ENCODE measurements at places on chromosomes 5 and 9.

DNA sequence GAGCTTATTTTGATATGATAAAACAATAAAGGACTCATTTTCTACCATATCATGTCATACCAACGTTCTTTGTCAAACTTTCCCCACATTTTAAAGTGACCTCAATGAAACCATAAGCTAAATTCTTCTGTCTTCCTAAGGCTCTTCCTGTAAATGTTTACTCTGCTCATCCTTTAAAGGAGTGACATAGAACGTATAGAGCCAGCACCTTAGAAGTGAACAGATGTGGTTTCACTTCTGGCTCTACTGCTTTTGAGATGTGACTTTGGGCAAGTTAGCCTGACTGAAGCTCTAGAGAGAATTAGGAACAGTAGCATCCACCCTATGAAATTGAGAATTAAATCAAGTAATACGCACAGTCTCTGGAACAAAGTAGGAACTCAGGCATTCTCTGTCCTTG lies 24.1 kb downstream of the SAR1B start:
- DNase-seq = no peak

- DNase-seq = no peak
Observed at GRCh38 chr9:122032346-122032745, 60.8 kb downstream of the TTLL11 start.

- DNase-seq = no peak
Observed at GRCh38 chr5:66863243-66864170, 267.3 kb downstream of the MAST4 start.

- DNase-seq = no peak
Observed at GRCh38 chr5:132301344-132302271, 7.4 kb downstream of the SLC22A4 start.

DNA sequence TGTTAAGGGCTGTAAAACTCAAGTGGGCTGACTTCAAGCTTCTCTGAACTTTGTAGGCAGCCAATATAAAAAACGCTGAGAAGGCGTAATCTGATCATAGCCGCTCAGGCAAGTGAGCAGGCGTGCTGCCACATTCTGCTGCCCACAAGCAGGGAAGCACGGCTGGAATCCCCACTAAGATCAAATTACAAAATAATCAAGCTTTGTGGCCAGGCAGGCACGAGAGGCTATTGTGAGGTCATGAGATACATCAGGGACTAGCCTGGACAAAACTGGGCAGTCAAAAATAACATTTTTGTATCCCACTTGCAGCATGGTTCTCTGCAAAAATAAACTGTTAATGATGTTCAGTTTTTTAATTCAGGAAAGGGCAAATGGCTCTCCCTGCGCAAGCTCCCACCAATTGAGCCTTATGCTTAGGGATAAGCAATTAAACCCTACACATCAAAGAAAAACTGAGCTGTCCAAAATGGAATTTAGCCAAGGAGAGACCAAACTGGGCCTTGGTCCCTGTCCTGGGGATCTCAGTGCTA lies 64.0 kb downstream of the POU5F2 start:
- peak; percentile 79 for DNase-seq

DNA sequence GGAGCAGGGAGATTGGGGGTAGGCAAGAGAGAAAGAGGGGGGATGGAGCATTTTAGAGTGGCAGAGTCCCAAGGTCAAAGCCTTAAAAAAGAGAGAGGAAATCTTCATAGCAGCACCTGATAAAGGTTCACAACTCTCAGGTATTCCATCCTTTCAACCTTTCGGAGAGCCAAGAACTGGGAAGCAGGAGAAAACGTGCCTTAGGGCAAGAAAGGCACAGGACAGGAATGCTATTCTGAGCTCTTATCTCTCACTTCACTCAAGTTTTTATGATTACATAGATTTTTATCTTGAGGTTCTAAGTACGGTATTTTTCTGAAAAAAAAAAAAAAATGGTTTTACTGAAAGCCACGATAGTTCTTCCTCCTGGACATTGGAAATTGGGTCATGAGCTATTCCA lies 34.5 kb upstream of the SMAD5 start:
- DNase-seq = no peak

DNA sequence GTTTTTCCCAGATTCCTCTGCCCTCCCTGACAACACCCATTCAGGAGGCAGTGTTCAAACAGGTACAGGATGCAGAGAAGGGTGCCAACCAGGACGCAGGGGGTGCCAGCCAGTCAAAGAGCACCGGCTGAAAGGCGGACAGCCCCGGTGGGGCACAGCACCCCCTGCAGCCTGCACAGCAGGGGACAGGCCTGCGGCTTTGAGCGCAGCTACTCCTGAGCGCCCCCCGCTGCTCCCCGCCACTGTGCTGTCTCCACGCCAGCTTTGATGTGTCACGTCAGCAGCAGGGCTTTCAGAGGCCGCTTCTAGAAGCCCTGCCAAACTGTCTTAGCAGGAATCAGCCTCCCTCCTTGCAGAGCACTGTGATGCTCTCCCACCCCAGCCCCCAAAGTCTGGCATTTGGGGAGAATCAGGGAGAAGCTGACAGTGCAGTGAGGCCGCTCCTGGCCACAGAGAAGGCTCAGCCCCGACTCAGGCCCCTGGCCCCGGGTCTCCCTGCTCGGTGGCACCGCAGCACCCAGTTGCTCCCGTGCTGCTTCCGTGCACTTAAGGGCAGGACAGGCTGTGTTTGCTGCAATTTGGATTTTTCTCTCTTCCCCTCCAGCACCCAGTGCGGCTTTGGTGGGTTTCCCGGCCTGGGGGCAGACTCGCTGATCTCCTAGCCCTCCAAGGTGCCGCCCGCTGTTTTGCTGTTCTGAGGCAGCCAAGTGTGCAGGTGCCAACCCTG lies 20.3 kb downstream of the AK8 start:
- no peak for DNase-seq

DNA sequence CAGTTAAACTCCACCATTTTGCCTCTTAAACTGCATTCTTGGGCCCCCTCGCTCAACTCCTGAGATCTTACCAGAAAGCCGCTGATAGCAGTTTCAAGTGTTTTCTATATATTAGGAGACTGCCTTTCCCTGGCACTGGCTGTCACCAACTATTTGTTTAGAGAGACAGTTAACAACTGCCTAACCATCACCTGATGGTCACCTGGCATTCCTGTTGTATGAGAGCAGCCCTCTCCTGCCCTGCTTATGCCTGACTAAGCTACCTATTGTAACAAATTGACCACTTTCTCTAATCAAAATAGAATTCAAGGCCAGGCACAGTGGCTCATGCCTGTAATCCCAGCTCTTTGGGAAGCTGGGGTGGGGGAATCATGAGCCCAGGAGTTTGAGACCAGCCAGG lies 28.0 kb upstream of the SIL1 start:
- no peak for DNase-seq

GRCh38 chr5:78827725-78828124 lies 157.4 kb downstream of the ARSB start:
- no peak for DNase-seq

GRCh38 chr5:883475-884181 lies 9.0 kb downstream of the BRD9 start:
- DNase-seq = peak; percentile 70

DNA sequence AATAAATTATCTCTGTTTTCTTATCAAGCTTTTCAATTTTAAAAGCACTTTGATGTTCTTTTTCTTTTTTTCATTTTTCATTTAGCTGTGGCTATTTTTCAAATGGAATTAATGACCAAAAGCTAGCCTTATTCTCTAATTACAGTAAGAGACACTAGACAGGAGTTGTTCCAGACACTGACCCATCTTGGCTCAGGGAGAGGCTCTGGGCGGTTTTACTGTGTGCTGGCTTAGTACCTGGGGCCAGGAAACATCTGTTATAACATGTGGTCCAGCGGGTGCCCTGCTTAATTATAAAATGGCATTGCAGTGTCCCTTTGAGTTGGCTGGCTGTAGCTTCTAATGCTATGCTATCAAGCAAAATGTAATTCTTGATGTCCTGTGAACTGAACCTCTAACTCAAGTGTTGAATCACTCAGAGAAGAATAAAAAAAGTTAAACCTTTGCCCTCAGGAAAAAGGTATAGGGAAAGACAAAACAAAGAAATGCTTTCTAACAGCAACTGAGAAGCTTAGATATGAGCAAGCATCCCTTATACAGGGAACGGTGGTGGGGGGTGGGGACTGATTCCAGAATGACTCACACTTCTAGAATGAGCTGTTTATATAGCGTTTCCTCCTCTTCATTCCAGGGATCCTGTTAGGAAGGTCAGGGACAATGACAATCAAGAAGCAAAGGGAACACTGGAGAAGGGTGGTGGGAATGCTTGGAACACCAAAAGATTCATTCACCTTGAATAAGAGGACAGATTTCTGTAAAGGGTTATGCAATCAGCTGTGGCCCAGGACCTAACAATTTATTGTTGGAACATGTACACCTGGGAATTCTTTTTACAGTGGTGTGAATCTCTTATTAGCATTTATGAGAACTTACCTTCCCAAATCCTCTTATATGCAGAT lies 58.7 kb upstream of the NFIB start:
- no peak for DNase-seq

DNA sequence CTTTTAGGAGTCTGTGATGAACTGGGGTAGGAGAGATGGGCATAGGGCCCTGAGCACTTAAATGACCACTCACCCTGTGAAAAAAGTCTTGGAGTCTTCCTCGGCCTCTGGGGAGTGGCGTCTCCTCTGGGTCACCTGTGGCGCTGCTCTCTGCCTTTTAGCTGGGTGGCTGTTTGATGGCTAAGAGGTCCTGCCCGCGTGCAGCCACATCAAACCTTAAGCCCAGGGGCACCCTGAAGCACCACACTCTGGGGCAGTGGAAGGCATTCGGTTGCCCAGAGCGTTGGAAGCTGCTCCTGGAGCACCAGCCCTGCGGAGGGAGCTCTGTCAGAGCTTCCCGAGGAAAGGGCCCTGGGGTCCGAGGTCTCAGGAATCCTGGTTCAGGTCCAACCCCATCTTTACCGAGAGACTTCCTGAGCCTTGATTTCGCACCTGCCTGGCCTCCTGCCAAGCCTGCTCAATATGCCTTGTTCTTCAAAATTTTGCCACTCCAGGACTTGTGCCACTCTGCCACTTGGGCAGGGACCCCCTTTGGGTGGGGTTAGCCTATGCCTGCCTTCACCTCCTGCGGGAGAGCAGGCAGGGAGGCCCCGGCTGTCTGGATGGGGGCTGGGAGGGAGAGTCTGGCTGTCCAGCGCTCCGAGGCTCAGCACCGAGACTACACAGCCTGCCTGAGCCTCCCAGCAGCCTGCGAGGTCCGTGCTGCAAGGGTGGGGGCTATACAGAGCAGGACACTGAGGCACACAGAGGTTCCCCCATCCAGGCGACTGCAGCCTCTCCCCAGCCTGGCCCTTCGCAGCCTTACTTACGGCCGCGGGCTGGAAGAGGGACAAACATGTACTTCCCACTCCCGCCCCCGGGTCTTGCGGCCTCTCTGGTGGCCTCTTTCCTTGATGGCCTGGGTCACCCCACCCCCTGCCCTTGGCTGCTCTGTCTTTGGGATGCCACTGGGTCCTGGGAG lies 63.4 kb upstream of the RNU6ATAC start:
- no peak for DNase-seq

- DNase-seq = no peak
Observed at GRCh38 chr5:36462295-36463021, 143.9 kb upstream of the SLC1A3 start.
